Fibroblast of upper back skin (primary cell): ENCODE measurements at places on chromosomes 4 and X.

DNA sequence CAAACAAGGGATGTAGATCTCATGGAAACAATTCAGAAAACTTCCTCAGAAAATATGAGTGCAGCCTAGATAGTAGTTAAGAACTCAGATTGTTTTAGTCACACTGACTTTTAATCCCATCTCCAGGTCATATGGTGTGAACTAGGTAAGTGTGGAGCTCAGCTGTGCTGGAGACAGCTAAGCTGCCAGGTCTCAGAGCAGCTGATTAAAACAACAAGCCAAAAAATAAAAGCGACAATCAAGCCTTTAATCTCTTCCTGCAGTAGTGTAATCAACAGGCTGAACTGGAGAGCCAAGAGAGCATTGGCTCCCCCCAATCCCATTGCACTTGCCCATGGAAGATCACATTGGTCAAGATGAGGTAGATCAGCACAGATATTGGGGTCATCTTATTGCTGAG, 98.3 kb upstream of the ATOH1 start:
- DNase-seq: no peak

- DNase-seq: peak; percentile 90
Measured at GRCh38 chr4:98929341-98930267, 671 bp upstream of the EIF4E start.

- DNase-seq: peak; percentile 51
Measured at GRCh38 chr4:38870098-38870808, 2.6 kb downstream of the FAM114A1 start.

DNA sequence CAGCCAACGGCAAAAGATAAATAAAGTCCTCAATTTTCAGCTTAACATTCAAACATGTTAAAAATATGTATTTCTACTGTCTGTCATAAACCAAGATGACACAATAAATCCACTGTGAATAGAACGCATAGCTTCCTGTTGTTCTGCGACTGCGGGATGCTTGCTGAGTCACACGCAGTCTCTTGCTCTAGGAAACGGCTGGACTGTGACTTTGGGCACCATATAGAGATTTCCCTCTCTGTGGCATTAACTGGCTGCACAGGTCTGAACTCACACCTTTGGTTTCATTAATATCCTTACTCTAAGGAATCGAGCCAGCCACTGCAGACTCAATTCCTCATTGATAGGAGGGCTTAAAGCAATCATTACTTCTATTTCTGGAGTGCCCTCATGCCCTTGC, 8.4 kb downstream of the BEND4 start:
- DNase-seq: no peak

- peak; percentile 10 for DNase-seq
Measured at GRCh38 chr4:94623126-94623911, 134.4 kb upstream of the BMPR1B start.

DNA sequence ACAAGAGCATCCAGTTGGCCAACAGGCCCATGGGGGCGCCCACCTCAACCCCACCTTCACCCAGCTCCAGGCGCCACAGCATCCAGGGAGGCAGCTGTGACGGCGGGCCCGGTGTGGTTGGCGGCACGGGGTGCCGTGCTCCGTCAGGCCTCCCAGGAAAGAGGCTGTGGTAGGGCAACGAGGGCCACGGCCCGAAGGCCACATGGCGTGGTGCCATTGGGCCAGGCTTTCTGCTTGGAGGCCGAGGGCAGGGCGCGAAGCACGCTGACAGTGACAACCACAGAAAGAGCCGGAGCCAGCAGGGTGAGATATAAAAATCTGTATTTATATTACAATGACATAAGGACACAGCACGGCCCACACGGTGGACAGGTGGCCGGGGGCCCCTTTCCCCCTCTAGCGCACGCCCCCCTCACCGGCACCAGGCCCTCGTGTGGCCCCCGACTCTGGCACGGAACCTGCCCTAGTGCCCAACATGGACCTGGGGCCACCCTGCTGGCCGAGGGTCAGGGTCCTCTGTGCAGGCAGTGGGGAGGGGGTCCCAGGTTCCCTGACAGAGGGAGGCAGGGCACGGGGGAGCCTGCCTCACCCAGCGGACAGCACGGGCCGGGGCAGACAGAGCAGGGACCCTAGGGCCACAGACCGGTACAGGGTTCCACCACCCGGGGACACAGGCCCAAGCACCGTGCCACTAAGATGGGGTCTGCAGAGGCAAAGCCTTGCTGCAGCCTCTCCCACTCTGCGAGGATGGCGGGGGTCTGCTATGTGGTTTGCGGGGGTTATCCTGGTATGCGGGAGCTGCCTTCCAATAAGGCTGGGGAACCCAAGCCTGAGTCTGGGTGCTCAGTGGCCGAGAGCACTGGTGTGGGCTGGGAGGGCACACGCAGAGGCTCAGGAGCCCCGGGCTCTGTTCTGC, 5.5 kb upstream of the HAUS3 start:
- no peak for DNase-seq

- DNase-seq: peak; percentile 78
Measured at GRCh38 chr4:138669479-138670315, 345.9 kb upstream of the NOCT start.

DNA sequence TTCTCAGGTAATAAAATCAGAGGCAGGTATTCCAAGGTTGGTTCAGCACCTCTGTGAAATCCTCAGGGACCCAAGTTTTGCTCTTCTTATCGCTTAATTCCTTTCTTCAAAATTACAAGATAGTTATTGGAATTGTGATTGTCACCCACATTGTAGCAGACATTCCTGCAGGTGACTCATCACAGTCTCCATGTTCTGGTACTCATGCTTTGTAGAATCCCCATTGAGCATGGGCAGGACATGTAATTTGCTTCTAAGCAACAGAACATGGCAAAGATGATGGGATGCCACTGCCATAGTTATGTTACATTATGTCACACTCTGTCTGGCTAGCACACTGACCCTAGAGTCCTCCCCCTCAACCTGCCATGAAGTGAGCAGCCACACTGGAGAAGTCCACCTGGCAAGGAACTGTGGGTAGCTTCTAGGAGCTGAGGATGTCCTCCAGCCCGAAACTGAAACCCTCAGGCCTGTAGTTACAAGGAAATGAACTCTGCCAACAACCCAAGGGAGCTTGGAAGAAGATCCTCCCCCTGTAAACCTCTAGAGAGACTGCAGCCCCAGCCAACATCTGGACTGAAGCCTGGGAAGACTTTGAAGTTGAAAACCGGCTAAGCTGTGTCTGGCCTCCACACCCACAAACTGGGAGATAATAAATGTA, 58.3 kb upstream of the GUCY1A1 start:
- peak; percentile 63 for DNase-seq

- no peak for DNase-seq
Measured at GRCh38 chr4:153579410-153579809, 104.7 kb upstream of the TLR2 start.
